Activated CD4-positive, alpha-beta T cell treated with anti-CD3 and anti-CD28 coated beads, Interleukin-2, amount 50 U/mL, for 24 hours (primary cell): ENCODE measurements at places on chromosomes 4 and X.

GRCh38 chr4:118846979-118847378, 11.1 kb upstream of the SEC24D start:
- no peak for DNase-seq

DNA sequence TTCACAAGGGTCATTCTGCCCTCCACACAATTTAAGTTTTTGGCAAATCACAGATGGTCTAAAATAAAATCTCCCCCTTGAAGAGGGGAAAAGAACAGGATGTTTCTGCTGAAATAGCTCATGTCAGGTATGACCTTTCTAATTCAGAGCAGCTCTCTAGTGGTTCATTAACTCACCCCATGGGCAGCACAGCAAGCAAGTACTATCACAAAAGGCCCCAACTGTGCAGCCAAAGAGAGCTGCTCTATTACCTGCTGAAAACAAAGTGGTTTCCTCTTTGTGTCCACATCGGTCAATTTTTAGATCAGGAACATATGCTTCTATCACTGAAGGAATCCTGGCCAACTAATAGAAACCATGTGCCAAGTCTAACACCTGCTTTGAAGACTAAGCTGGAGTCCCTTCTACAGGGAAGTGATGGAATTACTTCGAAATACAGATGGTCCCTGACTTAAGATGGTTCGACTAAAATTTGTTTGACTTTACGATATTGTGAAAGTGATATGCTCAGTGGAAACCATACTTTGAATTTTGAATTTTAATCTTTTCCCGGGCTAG, 164.3 kb downstream of the ENOX2 start:
- DNase-seq: no peak

GRCh38 chr4:22416403-22416802, 99.5 kb downstream of the ADGRA3 start:
- DNase-seq: no peak

DNA sequence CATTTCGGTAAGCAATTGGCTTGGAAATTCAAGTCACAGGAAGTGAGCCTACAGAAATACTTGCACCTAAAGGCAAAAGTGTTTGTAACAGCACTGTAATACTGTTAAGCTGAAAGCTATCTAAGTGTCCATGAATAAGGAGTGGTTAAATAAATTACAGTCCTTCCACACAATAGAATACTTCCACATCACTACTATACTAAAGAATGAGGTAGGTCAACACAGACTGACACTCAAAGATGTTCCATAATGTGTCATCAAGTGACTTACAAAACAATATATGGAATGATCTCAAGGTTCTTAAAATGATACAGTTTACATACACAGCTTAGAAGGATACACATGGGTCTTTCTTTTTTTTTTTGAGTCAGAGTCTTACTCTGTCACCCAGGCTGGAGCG, 27.0 kb downstream of the SLC10A6 start:
- DNase-seq: no peak

DNA sequence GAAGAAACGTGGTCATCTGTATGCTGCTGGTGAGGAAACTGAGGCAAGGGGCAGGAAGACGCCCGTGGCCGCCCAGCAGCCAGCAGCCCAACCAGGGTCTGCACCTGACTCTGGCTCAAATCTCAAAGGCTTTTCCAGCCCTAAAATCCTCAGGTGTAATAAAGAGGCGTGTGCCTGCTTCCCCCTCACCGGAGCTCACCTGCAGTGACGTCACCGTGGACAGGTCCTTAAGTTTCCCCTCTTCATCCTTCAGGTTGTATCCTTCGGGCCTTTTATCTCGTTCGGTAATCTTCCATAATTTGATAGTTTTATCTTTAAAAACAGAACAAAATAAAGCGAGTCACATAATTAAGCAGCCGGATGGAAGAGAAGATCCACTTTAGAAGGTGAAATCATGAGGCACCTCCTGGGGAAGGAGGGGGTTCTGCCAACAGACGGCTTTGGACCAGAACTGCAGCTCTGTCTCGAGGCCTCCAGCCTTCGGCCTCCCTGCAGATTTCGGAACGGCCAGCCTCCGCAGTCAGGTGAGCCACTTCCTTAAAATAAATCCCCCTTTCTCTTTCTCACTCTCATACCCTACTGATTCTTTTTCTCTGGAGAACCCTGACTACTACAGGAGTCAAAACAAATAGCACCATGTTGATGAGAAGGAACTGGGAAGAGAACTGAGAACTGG, 96.7 kb downstream of the PPP2R2C start:
- no peak for DNase-seq

GRCh38 chr4:73317092-73317491, 58.5 kb upstream of the ANKRD17 start:
- no peak for DNase-seq

DNA sequence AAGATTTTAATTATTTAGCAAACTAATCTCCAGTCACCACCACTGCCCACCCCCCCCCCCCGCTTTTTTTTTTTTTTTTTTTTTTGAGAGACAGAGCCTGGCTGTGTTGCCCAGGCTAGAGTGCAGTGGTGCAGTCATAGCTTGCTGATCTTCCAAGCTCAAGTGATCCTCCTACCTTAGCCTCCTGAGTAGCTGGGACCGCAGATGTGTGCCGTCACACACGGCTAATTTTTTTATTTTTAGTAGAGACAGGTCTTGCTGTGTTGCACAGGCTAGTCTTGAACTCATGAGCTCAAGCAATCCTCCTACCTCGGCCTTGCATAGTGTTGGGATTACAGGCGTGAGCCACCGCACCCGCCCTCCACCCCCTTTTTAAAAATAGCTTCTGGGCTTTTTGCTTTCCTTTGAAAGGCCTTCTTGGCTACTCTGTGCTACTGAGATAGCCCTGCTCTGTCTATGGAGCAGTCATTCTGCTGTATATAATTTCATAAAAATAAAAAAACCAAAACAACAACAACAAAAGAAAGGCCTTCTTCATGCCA, 18.7 kb downstream of the TXLNG start:
- DNase-seq: no peak

GRCh38 chr4:112109360-112110058, 35.7 kb upstream of the FAM241A start:
- DNase-seq: no peak

DNA sequence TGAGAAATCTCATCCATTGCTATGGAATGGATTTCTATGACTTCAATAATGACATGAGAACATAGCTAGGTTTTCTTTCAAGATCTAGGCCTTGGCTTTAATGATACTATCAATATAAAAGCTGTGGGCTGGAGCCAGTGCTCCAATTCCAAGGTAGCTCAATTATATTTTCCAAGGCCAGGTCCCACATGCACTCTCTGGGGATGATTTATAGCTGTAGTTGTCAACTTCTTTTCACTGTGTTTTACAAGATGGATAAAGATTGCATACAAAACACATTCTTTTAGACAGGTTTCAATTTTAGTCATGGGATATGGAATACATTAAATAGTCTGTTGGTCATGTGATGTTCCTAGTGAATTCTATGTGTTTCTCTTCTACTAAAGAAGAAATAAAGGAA, 156.7 kb downstream of the DCAF12L1 start:
- no peak for DNase-seq

- DNase-seq: no peak
These were observed 72.6 kb downstream of the PITX2 start for GRCh38 chr4:110550260-110550659.

- DNase-seq: no peak
These were observed 458.1 kb upstream of the INTU start for GRCh38 chr4:127174616-127175015.

DNA sequence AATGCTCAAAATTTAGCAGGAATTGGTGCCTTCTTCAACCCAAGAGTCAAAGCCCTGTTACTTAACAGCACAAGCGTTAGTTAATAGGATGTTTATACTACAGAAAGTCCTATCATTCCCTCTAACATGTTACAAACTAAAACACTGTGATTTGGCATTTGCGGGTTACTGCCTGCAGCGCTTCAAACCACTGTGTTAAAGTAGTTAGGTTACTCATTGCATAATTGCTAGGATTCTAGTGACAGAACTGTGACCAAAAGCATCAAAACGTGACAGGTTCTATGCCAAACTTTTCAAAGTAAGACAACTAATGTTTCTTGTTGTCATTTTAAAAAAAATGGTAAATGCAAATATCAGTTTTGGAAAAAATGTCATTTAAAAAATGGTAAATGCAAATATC, 442.8 kb upstream of the ZFP42 start:
- DNase-seq: no peak

- DNase-seq: no peak
These were observed 838.4 kb upstream of the INTU start for GRCh38 chr4:126794363-126794762.

- no peak for DNase-seq
These were observed 65.3 kb upstream of the FAM120C start for GRCh38 chrX:54248309-54248708.

DNA sequence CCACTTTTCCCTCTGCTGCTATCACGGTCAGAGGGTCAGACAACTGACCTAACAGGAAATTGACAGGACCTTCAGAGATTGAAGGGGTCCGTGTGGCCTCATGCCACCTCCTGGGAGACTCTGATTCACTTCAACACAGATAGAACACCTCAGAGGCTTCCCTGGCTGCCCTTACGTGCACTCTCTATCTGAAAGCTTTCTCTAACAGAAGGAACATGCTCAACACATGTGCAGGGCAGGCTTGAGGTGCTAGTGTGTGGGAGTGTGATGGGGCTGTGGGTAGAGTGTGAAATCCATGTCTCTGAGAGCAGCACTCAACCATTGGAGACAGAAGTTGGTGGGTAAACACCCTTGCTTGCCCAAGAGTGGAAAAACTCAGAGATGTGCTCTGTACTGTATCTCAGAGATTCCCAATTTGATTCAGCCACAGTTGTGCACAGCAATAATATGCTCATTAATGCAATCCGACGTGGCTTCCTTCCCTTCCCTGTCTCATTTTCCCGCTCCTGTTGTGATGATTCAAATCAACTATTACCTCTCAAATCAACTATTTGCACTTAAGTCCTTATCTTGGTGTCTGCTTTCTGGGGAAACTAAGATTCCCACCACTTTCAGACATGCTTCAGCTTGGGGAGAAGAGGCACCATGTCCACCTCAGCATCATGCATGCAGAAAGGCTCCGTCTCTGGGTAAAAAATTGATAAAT, 62.0 kb upstream of the MAGEB2 start:
- no peak for DNase-seq

GRCh38 chr4:24630937-24631336, 46.6 kb upstream of the DHX15 start:
- no peak for DNase-seq

GRCh38 chr4:54553001-54553400, 104.8 kb upstream of the KIT start:
- DNase-seq: no peak

DNA sequence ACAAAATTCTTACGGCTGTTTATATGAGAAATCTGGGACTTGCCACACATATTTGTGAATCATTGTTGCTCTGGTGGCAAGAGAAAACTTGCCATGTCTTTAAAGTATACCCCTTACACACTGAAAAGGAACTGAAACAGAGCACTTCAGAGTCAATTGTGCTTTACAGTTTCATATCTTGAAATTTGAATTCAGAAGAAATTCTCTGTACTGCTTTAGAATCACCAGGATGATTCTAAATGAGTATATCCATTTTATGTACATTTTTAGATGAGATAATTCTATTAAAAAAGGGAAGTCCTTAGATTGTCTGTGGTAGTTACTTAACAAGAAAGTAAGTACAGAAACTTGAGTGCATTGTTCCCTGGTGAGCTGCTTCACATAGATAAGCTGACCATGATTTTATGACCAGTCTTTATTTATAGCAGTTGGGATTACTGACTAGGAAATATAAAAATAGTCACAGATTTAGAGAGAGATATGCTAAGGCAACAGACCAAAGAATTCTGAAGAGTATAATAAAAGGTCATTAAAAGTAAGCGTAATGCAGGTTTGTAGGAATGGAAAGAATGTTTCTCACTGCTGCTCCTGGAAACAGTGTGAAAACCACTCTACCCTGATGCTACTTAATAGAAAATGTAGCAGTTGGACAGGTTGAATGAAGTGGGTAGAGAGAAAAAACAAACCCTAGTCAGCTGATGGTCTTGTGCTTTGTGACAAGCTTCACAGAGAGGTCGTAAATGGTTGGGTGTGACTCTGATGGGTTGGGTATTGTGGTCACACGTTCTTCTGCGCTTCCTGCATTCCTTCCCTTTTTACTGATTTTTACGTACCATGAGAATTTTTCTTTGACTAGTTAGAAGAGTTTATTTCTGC, 41.0 kb downstream of the FNIP2 start:
- no peak for DNase-seq

DNA sequence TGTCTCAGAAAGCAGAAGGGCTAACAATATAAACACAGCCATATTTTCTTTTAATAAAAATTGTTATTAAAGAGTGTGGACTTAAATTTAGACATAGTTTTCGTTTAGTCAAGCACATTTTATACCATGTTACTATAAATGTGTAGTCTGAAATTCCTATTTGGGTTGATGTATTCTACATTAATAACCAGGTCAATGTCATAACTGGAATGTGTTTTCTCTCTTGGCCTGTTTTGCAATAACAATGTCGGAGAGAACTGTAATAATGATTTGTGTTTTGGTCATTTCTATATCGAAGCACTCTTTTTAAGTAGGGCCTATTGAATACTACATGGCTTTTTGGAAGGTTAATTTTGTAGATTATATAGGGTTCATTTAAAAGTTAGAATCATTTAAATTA, 5.5 kb downstream of the USO1 start:
- no peak for DNase-seq

DNA sequence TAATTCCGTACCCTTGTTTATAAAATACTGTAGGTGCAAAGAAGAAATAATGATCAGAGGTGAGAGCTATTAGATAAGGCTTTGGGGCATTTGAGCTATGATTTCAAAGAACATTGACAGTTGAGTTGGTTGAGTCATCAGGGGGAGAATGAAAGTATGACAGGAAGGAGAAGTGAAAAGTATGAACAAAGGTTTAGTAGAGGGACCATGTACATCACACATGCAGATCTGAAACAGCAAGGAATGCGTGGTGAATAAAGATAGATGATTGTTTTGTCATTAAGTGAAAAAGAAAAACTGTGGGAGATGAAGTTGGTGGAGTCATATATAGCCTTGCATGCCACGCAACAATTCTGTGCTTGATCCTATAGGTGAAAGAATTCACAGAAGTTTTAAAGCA, 163.1 kb downstream of the ARAP2 start:
- DNase-seq: peak; percentile 4

GRCh38 chr4:2469192-2469984, 482 bp downstream of the RNF4 start:
- DNase-seq: peak; percentile 43

GRCh38 chr4:2828758-2829181, 14.9 kb upstream of the ADD1 start:
- no peak for DNase-seq

DNA sequence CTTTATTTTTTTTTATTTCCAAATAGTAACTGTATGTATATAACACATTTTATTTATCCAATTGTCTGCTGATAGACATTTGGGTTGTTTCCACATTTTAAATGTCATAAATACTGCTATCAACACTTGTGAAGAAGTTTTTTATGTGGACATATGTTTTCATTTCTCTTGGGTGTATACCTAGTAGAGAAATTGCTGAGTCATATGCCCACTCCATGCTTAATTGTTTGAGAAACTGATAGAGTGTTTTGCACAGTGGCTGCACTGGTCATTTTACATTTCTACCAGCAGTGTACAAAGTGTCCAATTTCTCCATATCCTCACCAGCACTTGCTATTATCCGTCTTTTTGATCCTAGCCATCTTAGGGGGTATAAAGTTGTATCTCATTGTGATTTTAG, 567.8 kb downstream of the GBA3 start:
- DNase-seq: no peak
